ENCODE measurements at places on chromosomes 12 and 14.

DNA sequence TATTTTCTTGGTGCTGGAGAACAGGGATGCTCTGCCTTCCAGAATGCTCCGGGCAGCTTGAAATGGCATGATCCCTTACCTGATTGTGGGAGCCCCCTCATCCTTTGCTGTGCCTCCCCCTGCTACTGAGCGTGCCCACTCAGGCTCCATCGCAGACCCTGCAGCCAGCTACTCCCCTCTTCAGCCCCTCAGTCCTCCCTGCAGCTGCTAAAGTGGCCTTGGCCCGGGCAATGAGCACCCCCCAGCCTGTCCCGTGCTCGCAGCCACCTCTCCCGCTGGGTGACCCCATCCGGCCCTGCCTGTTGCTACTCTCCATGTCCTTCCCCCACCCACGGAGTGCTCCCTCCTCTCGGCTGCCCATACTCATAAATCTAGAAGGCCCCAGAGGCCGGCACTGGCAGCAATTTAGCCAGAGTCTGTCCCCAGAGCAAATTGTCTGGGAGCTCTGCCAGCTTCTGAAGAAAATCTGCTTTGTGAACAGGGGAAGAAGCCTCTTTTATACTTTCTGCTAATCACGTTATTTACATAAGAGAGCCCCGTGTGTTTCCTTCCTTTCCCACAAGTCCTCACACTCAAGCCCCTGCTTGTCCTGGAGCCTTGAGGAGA lies 143.7 kb upstream of the FRMD6 start:
- no peak for DNase-seq

- no peak for DNase-seq
These were observed 428.7 kb downstream of the RERGL start for GRCh38 chr12:17661250-17661649.

GRCh38 chr14:64762044-64763034 lies 58.1 kb downstream of the PLEKHG3 start:
- DNase-seq, result peak; percentile 51

GRCh38 chr12:66603981-66604479 lies 74.8 kb downstream of the GRIP1 start:
- no peak for DNase-seq

DNA sequence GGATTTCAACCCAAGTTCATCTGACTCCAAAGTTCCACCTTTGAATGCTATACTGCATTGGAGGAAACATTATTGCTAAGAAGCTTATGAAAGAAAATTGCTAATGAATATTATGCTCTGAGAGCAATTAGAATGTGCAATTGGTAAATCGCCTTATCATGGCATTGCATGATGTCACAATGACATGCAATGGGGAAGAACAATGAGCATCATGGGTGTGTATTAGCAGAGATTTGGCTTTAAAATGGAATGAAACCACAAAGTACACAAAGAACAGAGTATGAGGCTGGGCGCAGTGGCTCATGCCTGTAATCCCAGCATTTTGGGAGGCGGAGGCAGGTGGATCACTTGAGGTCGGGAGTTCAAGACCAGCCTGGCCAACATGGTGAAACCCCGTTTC lies 34.7 kb downstream of the FOS start:
- no peak for DNase-seq
